Muscle of back (tissue), 13 donors: ENCODE measurements at places on chromosomes 2 and 18.
A peak's percentile ranks its signal among the peaks of the same experiment; 100 is the strongest.

GRCh38 chr2:57934659-57935058, 111.9 kb upstream of the VRK2 start:
- no peak for DNase-seq

DNA sequence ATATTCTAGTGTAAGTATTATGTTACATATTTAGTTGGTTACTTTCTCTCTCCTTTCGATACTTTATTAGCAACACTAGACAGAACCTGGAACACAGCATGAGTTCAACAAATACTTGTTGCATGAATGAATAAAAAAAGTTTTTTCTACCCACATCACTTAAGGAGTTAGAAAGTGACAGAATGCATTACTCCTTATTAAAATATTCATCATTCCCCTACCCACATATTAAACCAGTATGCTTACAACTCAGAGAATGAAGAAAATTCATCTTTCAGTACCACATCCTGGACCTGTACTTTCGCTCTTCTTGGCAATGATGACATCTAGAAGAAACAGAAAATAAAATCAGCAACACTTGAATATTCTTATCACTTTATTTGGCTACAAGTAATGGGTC, 6.0 kb downstream of the SRBD1 start:
- no peak for DNase-seq

GRCh38 chr2:238294393-238295143, 6.2 kb upstream of the PER2 start:
- DNase-seq: no peak

GRCh38 chr18:22682720-22683119, 250.4 kb upstream of the RBBP8 start:
- DNase-seq: no peak

DNA sequence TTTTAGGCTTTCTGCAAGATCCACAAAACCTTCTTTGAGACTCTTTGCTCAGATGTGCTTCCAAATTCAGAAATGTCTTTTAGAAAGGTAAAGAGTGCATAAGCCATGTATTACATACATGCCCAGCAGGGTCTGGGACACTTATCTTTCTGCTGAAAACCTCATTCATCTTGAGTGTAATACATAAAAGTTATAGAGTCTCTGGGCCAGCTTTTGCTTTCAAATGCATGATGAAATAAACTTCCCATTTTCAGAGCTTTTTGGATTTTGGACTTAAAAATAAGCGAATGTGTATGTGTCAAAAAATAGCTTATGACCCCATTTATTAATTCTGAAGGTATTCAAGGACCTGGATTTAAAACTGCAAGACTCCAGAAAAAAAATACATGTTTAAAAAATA, 8.0 kb downstream of the CYRIA start:
- DNase-seq: no peak

DNA sequence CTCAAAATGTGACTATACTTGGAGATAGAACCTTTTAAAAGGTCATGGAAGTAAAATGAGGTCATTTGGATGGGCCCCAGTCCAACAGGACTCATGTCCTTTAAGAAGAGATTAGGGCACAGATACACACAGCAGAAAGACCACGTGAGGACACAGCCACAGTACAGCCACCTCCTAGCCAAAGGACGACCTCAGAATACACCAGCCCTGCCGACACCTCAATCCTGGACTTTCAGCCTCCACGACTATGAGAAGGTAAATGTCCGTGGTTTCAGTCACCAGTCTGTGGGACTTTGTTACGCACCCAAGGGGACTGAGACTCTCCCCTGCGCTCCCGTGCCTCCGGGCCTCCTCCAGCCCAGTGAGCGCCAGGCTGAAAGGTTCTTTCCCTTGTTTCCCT, 30.2 kb upstream of the HPCAL1 start:
- no peak for DNase-seq

DNA sequence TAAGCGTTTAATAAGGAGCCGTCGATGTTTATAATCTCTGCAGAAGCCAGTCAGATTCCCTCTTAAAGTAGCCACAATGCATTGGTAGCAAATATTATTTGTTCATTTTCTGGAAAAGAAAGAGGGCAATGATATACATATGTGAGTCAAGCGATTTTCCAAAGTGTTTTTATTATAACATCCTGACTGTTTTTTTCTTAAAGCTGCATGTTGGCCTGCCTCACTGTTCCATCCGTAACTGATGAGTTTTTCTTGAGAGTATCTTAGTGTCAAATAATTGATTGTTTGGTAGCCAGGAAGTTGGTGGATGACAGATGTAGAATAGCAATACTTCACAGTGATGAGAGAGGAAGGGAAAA, 3.7 kb downstream of the TSHZ1 start:
- DNase-seq: no peak

DNA sequence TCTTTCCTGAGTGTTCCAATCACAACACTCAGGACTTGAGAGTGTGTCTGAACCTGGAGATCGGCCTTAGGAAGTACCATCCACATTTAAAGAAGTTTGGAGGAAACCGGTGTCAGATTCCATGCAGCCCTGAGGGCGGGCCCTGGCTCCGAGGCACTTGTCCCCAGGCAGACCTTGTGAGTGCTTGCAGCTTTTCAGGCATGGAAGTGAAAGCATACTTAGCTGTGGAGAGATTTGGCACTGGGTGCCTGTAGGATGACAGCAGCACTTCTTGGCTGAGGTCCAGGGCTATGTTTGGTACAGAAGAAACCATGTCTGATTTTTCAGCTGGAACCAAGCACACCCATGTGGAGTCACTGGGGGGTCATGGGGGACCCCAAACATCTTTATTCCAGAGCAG, 230.8 kb downstream of the SEPTIN10 start:
- DNase-seq: peak; percentile 75

DNA sequence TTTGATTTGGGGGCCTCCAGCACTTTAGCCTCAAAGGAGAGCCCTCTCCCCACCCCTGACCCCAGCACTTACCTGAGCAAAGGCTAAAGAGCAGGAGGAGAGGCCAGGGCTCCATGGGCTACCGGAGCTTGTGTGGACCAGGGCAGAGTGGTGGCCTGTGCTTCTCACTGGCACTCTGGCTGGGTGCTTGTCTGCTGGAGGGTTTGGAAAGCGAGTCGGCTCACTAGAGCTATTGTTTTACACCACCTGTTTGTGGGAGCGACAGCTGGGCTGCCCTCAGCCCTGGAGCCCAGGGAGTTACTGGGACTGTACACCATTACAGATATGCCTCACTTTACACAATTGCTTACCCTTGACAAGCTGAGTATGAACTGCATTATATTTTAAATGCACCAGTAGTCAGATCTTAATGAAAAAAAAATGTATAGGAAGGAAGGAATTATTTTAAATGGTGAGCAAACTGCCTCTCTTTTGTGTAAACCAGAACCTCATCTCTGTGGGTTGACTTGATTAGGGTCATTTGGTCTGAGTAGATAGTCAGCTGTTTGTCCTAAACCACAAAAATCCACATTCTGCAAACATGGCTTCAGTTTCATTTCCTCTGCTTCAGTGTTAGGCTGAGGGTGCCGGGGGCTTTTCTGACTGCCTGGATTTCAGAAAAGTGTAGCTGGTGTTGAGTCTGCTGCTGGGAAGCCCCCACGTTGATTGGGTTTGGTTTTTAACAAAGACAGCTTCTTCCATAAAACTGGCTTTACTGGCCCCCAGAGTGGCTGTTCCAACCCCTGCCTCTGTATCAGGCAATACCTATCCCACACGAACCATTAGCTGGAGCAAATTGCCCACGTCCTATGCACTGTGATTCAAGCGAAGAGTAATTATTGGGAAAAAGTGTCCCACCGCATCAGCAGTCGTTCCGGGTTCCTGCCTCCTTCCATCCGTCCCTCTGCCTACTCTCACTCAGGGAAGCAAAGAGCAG, at the start of gene CHRNA1:
TSS of gene CHRNA1 (minus strand) at position 193 of the 976 bp plus-strand sequence. CDS start at position 115, 78 bp downstream.
- DNase-seq: no peak

- DNase-seq: peak; percentile 99
These were observed at the start of gene SPRED2 for GRCh38 chr2:65432227-65433190. Gene SPRED2, minus strand, starts transcription at chr2:65432599. Its CDS starts 612 bp downstream, at chr2:65431987.

- DNase-seq: peak; percentile 92
These were observed 35.4 kb downstream of the FASTKD2 start for GRCh38 chr2:206800506-206801417.

- DNase-seq: no peak
These were observed 308.9 kb downstream of the PLCL1 start for GRCh38 chr2:198113316-198113715.

- DNase-seq: peak; percentile 14
These were observed 266.6 kb downstream of the ACTR3 start for GRCh38 chr2:114156366-114157056.

DNA sequence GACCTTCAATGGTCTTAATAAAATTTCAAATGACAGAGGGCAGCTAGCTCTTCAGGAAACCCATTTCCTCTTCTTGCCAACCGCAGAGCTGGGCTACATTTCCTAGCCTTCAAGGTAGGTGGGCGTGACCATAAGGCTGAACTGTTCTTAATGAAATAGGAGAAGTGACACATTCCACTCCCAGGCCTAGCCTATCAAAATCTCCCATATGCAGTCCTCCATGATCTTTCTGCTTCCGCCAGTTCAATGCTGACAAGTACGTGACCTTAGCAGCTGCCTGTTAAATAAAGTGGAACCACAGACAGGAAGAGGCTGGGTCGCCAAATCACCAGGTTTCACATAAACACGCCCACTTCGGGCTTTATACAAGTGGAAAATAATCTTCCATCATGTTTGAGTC, 13.2 kb downstream of the SERPINE2 start:
- no peak for DNase-seq

DNA sequence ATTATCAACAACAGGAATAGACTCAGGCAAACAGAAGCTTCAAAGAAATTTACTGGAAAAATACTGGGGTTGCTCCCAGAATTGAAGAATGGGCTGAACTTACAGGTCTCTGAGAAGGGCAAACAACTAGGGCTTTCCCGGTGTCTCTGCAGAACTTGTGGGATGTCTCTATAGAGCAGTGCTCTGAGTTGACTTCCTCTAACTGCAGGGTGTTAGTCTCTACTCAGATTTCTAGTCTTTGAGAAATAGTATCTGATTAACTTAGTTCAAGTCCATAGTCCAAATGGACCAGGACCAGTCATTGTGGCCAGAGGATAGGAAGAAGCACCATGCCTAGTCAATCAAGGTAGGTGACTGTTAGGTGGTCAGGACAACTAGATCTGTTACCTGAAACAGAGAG, 45.8 kb downstream of the LIMS1 start:
- no peak for DNase-seq

GRCh38 chr18:59996370-59996966, 96.7 kb downstream of the PMAIP1 start:
- peak; percentile 37 for DNase-seq

DNA sequence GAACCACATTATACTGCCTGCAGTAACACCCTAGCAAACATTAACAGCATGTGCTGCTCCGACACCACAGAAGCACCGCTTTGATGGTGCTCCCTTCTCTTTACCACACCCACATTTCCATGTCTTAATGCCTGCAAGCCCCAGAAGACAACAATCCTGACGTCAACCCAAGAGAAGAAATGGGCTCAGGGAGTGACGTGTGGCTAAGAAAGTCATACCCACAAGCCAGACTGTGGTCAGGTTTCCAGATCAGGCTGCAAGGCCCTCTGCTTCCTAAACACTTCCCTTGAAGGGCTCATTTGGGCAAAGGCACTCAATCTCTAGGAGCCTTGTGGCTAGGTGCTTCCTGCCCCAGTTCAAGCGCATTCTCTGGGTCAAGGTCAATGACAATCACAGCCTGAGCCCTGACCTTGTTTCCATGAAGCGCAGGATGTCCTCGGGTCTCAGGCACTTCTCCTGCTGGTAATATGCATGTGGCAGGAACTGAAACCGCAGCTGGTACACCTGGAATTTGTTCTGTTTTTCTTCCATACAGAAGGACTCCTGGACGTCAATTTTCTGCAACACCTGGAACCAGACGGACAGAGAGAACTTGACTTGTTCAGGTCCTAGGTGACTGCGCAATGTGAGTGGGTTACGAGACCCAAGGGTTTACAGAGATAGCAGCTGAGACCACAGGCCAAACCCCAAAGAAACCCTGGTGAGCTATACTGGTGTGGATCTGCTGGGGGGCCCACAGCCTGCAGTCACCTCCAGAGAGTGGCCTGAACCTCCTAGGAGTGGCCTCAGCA, 67.2 kb downstream of the POLR1A start:
- no peak for DNase-seq

DNA sequence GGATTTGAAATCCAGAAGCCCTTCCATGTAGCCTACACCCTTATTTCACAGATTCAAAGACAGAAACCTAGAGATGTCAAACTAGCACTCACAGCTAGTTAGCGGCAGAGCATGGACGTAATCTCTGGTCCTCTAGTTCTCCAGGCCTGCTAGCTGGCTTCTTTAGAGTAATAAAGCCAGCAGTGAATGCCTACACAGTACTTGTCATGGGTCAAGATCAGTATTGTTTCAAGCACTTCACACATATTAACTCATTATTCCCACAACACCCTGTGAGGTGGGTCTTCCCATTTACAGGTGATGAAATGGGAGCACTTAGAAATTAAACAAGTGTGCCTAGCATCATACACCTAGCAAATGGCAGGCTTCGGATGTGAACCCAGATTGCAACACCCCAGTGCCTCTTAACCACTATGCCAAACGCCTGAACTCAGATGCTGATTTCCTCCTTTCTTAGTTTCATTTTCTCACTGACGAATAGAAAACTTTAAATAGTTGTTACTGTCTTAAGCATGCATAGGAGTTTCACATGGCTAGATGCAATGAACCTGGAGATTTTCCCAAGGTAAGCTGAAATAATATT, 14.5 kb upstream of the ZBTB14 start:
- no peak for DNase-seq

DNA sequence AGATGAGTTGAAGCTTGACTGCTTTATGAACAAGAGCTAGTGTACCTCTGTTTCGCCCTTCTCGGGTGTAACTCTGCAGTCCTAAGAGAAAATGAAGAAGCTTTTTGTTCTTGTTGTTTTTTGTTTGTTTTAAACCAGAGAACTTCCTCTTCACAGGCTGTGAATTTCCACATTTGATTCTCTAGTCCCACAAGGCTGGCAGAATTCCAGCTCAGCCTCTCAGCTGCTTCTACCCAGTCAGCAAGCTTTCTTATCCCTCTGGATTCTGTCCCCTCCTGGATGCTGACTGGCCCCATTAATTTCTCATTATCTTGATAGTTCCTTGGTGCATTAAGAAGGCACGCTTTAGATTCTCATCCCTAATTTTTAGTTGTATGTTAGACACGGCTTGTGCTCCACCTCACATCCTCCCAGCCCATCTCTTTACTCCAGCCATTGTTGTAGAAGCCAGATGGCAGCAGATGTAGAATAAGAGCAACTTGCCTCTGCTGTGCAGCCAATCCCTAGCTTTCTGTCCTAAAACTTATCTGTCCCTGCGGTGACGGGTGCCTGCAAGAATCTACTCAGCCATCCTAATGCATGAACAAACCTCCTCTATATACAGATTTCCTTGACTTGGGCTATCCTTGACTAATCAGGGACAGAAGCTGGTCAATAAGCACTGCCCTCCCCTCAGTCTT, 12.3 kb upstream of the RESP18 start:
- peak; percentile 59 for DNase-seq

DNA sequence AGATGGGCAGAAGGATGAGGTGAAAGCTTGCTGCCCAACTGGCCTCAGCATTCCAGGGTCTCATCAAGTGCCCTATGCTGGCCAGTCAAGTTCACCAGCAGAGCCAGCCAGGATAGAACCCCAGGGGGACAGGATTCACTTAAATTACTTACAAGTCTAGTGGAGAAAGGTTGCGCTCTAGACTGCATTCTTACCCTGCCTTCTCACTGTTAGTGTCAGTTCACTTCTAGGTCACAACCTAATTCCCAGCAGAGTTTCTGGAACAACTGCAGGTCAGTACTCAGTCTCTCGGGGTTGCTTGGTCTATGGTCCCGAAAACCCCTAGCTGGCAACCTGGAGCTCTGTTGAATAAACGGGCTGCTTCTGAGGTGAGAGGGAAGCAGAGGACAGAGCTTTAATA, 32.9 kb upstream of the GALNT14 start:
- DNase-seq: no peak
